Activated T-helper 1 cell treated with anti-CD3 and anti-CD28 coated beads, Interleukin-2, amount 50 U/mL, for 16 hours (primary cell): ENCODE measurements at places on chromosomes 2 and 18.

DNA sequence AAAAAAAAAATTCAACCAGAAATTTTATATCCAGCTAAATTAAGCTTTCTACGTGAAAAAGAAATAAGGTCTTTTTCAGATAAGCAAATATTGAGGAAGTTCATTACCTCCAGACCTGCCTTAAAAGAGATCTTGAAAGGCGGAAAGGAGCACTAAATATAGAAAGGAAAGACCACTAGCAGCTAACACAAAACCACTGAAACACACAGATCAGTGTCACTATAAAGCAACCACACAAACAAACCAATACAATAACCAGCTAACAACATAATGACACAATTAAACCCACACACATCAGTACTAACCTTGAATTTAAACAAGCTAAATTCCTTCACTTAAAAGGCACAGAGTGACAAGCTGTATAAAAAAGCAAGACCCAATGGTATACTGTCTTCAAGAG is 958.3 kb downstream of the TSN start:
- DNase-seq, result no peak

DNA sequence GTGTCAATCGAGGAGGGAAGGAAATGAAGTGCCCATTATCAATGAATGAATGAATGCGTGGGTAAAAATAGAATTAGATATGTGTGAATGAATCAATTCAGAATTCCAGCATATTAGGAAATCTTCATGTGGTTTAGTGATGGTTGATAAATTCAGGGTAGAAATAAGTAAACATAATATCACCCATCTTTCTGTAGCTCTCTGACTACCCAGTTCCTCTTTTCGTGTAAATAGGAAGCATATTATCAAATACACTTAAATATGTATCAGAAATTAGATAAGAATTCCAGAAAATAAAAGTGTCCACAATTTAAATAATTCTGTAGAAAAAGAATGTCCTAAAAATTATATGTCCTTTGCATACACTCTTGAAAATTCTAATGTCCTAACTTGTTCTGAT is 552.9 kb upstream of the LRATD1 start:
- no peak for DNase-seq

DNA sequence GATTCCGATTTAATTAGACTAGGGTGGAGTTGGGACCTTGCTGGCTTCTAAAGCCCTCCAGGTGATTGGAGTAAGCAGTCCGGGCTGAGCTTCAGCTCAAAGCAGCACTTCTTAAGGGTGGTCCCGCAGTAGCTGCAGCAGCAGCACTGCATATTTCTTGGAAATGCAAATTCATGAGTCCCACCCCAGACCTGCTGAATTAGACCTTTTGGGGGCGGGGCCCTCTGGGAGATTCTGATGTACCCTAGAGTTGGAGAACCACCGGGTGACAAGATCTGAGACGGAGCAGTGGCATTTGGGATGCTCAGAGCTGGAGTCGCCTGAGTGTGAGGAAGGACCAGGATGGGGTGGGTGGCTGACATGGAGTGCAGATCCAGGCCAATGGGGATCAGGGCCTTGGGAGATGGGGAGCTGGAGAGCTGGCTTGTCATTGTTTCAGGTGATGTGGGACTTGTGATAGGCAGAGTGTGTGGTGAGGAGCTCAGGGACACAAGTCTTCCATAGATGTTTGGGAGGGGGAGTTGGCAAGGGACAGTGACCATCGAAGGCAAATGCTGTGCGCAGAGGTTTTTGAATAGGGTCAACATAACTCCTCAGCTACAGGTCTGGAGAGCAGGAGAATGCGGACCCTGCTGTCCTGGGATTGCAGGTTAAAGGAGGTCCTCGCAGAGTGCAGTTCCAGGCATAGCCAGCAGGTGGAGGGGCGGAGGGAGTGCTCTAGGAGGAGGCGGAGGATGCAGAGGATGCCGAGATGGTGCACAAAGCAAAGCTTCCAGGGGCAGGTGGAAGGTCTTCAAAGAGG is 130.9 kb upstream of the RAB12 start:
- peak; percentile 4 for DNase-seq

DNA sequence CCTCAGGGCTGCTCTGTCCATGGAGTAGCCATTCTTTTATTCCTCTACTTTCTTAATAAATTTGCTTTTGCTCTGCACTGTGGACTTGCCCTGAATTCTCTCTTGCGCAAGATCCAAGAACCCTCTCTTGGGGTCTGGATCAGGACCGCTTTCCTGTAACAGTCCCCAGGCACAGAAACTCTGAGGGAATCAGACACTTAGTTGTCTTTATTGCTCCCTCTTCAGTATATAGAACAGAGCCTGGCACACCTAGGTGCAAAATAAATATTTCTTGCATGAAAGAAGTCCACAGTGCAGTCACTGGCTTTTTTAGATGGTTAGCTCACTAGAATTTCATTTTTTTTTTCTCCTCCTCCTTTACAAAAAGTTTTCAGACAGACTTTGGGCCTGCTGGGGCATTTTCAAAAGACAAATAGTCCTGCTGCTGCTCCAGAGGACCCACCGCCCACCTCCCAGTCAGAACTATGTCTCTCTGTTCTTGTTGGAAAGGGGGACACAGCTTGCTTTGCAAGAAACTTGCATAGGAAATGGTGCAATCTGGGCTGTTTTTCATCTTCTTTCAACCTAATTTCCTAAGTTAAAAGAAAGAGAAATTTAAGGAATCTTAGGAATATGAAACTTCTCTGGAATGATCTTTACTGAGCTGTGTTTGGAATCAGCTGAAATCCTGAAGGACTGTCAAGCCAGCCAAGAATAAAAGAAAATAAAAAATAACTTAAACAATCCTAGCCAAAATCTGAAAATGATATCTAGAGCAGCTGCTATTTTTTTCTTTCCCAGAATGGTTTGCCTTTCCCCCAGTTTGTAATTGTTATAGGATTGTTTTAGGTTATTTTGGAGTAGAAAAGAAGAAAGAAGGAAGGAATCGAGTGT is 31.7 kb upstream of the MAP4K3 start:
- no peak for DNase-seq

DNA sequence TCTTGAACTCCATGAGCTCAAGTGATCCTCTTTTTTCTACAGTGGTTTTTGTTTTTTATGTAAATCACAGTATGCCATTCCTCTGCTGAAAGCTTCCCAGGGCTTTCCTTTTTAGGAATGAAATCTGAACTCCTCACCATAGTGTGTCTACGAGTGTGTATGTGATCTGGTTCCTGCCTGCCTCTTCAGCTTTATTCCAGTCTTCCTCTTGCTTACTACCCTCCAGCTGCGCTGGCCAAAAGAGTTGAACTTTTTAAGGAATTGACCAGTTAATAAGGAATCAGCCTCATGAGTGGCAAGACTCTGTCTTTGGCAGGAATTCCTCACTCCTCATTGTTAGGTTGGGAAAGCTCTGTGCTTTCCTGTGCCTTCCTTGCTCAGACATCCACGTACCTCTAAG is 4.0 kb downstream of the CCT7 start:
- DNase-seq, result no peak

GRCh38 chr2:11343650-11344341 is 640 bp downstream of the ROCK2 start:
- DNase-seq, result peak; percentile 10

DNA sequence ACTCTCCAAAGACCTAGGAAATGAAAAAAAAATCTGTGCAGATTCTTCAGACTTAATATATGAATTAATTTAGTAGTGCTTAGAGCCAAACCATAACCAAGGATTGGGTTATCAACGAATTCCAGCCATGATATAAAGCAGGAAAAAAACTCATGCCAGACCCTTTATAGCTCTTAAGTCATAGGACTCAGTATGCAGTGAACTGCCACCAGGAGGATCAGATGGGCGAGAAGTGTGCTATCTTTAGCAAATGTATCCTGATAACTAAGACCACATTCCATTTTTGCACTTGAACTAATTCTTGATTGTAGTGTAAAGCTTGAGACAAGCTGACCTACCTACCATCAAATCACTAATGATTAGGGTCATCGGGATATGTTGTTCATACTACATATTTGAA is 178.1 kb downstream of the IKZF2 start:
- no peak for DNase-seq

DNA sequence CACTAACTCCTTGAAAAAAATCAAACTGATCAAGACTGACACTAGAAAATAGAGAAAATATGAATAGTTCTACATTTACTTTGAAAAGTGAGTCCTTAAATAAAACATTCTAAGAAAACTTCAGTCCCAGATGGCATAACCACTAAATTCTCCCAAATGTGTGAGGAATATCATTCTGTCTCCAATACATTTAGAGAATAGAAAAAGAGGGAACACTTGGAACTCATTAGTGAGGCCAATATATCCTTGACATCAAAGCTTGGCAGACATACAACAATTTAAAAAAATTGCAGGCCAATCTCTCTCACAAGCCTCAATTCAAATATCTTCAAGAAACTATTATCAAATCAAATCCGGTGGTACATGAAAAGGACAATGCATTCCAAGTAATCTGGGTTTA is 79.3 kb upstream of the TMEM247 start:
- DNase-seq, result no peak

DNA sequence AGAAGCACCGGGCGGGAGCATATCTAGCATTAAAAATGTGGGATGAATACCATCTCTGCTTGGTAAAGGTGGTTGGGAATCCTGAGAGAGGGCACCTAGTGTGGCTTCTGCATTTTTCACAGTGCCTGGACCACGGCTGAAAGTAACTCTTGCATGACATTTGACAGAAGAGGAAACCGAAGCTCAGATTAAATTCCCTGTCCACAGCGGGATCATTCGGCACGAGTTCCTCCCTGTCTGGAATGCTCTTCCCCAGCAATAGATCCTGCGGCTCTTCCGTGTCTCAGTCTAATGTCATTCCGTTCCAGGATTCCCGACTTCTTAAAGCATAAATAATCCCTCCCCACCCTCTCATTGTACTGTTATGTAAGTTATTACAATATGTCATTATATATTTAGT is 905 bp upstream of the RPS7 start:
- DNase-seq, result no peak

- no peak for DNase-seq
These were observed 80.8 kb upstream of the LPIN2 start for GRCh38 chr18:3093624-3094337.

DNA sequence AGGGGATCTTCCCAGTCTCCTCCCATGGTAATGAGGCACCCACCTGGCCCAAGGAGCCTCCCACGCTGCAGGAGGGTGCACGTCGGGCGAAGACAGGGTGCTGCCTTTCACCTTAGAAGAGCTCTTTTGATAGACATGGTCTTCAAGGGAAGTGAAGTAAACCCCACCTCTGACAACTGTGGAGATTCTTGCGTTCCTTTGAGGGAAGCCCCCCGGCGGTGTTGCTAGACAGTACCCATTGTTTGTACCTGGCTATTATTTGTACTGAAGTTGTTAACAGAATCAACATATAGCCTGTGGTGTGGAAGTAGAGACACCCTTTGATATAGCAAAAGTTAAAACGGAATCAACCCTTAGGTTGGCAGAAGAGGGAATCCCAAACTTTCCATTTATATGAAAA is 648.0 kb downstream of the GALR1 start:
- DNase-seq, result no peak

DNA sequence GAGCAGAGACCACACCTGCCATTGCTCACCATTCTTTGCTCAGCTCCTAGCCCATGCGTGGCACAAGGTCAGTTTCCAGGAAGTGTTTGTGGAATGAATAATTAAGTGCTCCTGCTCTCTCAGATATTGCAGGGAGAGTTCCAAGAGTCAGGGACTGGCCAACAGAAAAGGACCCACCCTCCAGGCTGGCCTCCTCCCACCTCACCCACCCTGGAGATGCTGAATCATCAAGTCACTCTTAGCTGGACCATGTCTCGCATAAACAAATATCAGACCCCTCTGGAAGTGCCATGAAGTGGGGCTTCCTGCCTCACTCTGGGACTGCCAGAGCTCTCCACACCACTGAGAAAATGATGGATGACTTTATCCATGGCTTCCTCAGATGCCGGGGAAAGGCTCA is 256.0 kb downstream of the TNS1 start:
- no peak for DNase-seq

DNA sequence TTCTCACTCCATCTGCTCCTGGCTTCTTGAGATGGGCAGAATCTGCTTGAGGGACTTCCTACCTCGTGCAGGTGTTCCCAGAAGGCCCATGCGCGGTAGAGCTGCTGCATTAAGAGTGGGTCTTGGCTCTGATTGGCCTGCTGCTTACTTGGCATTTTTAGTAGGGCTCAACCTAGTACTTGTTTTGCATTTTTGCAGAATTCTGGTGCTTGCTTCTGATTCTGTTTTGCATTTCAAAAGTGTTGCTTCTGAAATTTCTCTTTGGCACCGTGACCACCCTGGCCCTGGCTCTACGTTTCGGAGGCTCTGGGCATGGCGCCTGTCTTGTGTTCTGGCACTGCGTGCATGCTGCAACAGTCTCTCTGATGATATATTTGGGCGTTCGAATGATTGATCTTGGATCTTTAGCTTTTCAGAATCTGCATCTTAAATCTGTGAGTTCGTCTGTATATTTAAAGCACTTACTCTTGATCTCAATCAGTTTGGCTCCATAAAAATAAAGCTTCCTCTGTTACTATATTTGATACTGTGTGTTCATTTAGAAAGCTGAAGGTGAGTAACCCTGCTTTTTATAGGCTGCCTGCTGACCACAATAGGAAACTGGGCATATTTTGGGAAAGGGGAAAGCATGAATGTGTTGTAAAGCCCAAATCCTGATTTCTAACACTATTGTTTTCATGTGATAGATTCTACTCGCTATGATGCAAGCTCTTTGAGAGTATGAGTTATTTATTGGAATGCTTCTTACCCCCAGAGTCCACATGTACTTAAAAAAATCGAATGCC is 22.2 kb downstream of the EFR3B start:
- no peak for DNase-seq

DNA sequence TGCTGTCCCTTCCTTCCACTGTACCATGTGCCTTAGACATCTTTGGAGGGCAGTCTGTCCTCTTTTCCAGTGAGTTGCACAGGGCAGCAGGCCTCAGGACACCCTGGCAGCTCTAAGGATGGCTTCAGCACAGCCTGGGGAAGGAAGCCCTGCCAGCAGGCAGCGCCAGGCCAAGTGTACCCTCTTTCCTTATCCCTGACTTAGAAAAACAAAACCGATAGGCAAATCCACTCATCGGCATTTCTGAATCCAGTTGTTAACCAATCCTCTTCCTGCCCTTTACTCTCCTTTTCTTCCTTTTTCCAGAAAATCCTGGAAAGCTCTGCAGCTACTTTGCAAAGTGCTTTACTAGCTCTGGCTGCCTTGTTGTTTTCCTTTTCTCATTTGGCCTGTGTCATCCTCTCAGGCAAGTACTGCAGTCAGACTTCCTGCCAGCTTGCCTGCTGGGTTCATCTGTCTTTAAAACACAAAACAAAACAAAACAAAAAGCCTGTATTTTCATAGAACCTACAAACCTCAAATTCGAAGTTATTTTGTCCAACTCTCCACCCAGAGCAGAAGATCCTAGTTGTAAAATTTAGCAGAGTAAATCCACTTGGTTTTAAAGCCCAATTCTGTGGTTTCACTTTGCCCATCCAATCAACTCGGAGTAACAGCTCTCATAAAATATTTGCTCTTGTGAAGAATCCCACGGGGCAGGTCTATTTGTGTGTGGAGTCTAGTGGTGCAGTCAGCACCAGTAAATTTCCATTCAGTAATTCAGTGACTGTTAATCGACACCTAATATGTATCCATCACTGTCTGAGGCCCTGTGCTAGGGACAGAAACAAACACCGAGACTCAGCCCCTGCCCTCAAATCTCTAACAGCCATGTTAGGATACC is 45.2 kb downstream of the PCBP1 start:
- no peak for DNase-seq
